GM06990 (cell line): ENCODE measurements at places on chromosomes 5 and 9.

DNA sequence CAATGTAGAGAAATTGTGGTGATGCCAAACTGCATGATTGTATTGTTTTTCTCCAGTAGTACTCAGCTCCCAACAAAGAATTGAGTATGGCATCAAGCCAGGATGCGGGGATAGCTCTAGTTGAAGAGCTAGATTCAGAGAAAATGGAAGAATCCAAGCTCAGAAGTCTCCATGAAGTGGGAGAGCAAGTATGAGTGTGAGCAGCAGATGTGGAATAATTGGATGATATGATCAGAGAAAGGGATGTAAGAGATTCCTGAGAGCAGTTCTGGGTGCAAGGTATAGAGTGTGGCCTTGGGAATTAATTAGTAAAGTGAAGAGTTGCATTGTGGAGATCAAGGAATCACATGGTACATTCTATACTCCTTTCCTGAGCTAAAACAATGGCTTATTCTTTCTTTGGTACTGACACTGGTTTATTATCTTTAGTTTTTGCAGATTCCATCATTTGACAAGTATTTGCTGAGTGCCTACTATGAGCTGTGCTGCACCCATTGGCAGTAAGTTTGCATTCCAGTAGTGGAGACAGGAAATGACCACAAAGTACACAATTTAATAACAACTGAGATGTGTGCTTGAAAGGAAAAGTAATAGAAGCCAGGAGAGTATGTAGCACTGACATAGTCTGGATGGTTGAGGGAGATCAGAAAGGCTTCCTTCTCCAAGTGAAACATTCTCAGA lies 177.1 kb downstream of the CPLANE1 start:
- no peak for DNase-seq

DNA sequence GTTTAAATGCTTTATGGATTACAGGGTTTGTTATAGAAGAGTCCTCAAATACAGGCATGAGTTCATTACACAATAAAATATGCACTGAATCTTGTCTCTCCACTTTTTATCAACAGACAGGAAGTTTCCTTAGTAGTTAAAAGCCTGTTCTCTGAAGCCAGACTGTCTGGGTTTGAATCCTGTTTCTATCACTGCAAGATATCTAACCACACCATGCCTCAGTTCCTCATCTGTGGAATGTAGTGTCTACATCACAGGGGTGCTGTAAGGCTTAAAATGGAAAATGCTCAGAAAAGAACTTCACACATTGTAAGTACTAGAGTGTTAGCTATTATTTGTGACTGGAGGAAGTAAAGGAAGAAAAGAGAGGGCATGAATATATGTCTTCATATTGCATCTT lies 9.3 kb downstream of the LIX1 start:
- DNase-seq, result no peak

DNA sequence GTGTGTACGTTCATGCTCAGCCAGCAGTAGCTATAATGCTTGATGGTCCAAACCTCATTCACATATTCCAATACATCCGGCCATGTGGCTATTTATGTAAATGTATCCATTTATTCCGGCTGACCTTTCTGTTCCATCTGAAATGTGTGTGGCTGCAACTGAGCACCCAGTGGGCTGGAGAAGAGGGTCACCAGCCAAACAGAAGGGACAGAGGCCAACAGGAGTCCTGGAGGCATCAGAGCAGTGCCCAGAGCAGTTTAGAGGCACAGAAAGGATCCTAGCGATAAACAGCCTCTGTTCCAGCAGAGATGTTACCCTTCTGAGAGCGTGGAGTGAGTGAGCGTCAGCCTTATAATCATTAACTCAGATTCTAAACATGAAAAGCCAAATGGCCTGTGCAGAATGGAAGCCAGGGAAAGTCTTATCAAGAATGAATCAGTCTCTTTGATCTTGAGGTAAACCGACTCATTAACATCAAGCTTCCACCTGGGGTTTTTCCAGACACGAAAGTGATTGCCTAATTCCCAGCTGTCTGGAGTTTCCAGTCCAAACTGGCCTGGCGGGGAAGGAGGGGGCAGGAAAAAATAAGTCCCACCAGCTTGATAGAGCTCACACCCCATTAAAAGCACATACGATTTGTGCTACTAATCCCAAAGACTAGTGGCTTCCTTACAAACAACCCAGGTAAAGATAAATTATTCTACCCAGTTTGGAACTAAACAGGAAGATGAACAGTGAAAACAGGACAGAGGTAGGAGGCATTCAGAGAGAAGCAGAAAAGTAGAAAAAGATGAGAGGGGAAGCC lies 55.7 kb downstream of the SUSD1 start:
- DNase-seq, result no peak

DNA sequence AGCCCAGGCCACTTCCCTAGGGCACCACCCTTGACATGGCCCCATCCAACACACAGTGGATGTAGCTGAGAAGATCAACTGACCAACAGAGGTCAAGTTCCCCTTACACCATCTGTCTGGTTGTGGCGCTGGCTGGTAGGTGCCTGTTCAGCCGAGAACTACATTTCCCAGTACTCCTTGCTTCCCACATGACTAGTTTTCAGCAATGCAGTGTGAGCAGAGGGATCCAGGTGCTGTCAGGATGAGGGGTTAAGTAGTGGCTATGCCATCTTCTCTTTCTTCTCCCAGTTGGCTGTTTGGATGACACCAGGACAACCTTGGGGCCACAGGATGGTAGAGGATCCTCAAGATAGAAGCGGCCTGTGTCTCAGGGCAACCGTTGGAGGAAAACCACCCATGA lies 48.6 kb upstream of the SH3PXD2B start:
- no peak for DNase-seq
